ENCODE measurements at places on chromosomes 11 and 22.

GRCh38 chr11:95652002-95652472, 137.5 kb downstream of the FAM76B start:
- DNase-seq, result no peak

- DNase-seq, result no peak
Observed at GRCh38 chr22:37467391-37467955, 18.7 kb downstream of the MFNG start.

DNA sequence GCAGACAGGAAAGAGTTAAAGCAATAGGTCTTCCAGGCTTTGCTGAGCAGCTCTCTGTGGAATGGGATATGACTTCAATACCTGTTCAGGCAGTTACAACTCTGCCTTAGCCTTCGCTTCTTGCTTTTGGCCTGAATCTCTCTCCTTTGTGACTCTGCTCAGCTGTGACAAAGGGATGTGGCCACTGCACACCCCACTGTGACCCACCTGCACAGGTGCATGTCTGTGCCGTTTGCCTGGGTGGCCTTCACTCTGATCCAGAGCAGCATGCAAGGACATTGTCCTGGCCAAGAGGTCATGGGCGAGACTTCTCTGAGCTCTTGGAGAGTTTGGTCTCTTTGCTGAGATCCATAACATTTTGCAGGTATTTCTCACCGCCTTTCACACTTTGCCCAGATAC, 891.3 kb downstream of the BRD1 start:
- peak; percentile 6 for DNase-seq

- peak; percentile 44 for DNase-seq
Observed at GRCh38 chr11:539971-540481, 2.7 kb downstream of the LRRC56 start.

DNA sequence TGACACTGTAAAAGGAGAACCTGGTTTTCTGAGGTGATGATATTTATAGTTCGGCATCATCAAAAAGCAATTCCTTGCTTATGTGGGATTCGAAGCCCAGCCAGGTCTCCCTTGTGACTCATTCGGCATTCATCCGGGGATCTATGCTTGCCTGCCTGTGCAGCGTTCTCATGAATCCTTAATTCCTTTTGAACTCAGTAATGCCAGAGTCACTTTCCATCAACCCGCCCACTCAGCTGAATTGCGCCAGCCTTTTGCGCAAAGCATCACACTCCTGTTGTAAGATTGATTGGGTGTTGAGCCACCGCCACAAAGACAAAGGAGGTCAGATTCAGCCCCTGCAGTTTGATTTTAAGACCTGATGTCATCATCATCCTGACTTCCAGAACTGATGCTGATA, 128.6 kb downstream of the SLC17A6 start:
- no peak for DNase-seq

DNA sequence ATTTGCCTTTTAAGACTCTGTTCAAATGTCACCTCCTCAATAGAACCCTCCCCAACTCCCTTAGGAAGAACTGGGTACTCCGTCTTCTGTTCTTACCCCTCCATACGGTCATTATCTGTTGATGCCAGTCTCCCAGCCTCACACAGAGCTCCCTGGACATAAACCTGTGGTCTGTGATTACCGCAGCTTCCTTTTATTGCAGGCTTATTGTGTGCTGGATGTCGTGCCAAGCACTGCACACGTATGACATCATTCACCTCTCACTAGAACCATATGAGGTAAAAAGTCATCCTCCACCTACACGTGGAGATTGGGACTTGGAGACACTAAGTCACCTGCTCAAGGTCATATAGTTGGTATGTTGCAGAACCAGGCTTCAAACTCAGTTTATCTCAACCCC, 15.3 kb downstream of the PTPN5 start:
- no peak for DNase-seq

DNA sequence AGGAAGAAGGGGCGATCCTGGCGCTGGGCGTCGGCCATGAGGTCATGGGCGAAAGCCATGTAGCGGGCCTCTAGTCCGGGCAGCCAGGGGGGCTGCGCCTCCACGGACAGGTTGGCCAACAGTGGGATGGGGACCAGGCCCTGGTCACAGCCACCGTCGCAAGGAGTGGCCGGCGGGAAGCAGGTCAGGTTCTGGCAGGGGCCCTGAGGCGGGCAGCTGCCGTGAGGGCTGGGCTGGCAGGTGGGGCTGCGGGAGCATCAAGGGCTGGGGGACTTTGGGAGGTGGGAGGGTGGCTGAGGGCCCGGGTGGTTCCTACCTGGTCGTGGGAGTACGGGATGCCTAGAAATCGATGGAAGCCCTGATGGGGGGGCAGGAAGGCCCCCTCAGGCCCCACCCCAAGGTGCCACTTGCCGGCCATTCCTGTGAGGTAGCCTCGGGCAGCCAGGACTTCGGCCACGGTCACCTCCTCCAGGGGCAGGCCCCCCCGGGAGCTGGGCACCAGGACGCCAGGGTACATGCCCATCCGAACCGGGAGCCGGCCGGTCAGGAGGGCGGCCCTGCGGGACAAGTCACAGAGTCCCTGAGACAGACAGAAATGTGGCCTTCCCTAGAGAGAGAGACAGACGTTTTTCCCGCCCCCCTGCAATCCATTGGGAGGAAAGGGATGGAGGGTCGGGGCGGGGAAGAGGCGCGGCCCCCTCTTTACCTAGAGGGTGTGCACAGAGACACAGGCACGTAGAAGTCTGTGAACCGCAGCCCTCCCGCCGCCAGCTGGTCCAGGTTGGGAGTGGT, 906 bp downstream of the ARSA start:
- peak; percentile 53 for DNase-seq

- DNase-seq, result no peak
Observed at GRCh38 chr11:1436468-1437039, 46.8 kb downstream of the BRSK2 start.

DNA sequence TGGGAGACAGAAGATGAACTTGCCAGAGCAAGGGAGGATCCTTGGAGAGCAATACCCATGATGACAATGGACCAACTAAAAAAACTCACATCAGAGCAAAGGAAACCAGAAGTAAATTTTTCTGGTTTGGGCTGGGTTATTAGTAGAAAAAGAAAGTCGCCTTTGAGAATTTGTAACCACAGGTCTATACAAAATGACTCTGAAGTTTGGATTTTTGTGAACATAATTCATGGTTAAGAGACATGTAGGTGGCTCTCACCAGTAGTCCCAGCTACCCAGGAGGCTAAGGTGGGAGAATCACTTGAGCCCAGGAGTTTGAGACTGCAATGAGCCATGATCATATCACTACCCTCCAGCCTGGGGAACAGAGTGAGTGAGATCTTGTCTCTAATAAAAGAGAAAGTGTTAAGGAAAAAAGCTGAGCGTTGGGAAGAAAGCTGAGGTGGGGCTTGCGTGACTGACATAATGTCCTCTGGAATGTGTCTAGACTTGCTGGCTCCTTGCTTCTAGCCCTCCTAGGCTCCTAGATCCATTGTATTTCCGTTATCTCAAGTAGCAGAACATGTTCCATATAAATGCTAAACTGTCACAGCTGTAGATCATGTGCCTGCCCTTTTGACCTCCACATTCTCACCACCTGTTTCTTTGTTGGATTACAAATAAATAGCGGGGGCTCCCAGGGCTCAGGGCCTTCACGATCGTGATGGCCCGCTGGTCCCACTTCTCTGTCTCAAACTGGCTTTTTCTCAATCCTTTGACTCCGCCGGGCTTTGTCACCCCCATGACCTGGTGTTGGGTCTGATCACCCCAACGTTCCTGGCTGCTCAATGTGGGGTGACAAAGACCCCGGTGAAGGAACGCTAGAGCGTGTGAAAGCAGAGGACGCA, 56.2 kb upstream of the SC5D start:
- no peak for DNase-seq

DNA sequence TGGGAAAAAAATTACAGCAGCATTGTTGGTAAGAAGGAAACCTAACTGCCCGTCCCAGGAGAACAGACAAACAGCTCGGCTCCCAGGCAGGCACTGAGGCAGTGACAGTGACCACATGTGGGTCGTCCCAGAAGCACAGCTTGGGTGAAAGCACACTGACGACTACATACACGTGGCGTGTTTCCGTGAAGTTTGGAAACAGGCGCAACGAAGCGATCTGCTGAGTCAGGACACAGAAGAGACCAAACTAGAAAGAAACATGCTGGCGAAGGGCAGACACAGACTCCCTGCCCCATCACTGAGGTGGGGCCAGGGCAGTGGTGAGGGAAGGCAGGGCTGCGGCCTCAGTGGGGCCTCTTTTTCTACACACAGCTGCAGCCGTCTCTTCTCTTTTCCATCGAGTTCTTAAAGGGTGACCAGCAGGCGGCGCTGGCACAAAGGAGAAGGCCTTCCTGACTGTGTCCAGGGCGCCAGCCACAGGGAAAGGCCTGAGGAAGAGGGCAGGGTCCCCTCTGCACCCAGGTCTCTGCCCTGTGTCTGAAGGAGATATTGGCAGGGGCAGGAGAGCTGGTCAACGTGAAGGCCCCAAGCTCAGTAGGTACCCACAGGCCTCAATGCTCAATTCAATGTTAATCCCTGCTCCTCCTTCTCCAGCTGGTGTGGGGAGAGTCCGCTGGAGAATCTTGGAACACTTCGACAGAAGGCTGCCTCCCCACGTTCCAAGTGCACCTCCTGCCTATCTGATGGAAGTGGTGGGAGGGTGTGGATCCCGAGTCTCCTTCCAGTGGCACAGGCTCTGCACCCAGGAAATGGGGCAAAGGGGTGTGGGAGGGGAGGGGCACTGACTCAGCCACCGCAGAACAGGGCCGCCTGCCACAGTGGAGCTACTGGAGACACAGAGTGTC, 19.9 kb downstream of the CARS1 start:
- DNase-seq, result peak; percentile 76

DNA sequence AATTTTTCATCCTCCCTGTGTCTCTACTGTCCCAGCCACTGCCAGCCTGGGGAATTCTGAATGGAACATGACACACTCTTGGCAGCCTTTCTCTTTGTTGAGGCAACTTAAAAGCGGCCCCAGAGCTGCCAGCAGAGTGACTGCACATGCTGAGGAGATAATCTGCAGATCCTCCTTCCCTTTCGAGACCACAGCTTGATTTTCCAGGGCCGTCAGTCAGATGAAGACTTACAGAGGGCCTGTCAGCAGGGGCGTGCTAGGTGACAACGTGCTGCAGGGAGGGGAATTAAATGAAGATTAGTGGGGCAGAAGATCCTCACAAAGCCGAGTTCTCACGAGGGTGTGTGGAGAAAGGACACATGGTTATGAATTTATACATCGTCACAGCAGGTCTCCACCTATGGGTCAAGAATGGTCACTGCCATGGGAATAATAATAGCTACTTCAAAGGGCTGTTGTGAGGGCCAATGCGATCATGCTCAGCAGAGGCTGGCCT, 193.5 kb upstream of the PITPNB start:
- DNase-seq, result no peak

- DNase-seq, result no peak
Observed at GRCh38 chr11:28727254-28727653, 619.1 kb downstream of the METTL15 start.

- DNase-seq, result no peak
Observed at GRCh38 chr11:33861386-33861785, 30.5 kb downstream of the LMO2 start.

DNA sequence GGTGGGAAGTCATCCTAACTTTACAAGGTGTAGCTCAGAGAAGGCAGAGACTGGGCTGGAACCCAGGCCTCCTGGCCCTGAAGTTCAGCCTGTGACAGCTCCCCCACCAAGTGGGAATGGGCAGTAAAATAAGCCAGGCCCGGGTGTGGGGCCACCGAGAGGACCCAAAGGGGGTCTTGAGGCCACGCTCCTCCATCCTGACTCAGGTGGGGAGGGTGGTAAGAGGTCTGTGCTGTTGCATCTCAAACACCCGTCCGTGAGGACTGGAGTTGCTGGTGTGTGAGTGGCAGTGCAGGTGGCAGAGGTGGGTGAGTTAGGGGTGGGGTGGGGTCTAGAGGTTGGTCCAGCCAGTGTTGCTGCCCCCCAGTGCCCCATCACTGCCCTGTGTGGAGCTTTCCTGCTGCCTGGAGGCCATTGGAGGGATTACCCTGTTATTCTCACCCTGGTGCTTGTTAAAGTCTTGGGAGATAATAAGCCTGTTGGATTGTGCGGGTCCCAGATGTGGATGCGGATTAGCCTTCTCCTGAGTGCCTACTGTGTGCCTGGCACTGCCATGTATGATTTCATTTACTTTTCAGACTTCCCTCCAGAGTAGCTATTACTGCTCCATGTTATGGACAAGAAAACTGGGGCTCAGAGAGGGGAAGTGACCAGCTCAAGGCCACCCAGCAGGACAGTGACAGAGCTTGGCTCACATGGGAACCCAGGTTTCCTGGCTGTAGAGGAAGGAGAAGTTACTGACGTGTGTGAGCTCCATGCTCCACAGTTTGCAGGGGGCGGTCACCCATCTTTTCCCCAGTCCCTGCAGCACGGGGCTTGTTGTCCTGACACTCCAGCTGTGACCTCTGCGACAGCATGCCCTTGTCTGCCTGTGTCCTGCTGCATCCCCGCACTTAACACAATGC, 12.9 kb downstream of the SERPINH1 start:
- DNase-seq, result no peak

GRCh38 chr11:62104816-62105653, 18.8 kb upstream of the INCENP start:
- DNase-seq, result no peak

- DNase-seq, result no peak
Observed at GRCh38 chr11:1737080-1737757, 13.2 kb downstream of the IFITM10 start.
